Dermis blood vessel endothelial cell (primary cell): ENCODE measurements at places on chromosomes 12 and 14. TPM values are rescaled to one million over a fixed set of nuclear protein-coding genes. Genes with fewer than 3 reads are reported as not detected.
A peak's percentile ranks its signal among the peaks of the same experiment; 100 is the strongest.

DNA sequence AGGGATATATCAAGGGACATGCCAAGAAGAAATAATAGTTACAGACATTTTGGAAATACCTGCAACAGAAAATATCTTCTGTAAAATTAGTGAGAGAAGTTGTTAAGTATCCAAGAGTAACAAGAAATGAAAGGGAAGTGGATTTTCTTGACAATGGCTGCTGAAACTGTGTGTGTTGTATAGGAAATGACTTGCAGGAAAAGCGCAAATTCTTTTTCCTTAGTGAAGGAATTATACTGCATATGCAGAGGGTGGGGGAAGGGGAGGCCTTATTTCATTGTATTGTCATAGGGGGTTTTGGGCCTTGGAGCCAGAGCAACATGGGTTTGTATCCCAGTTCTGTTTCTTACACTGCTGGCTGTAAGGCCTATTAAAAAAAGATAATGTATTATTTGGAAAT, 84.4 kb upstream of the DDHD1 start:
- DNase-seq, result peak; percentile 92

DNA sequence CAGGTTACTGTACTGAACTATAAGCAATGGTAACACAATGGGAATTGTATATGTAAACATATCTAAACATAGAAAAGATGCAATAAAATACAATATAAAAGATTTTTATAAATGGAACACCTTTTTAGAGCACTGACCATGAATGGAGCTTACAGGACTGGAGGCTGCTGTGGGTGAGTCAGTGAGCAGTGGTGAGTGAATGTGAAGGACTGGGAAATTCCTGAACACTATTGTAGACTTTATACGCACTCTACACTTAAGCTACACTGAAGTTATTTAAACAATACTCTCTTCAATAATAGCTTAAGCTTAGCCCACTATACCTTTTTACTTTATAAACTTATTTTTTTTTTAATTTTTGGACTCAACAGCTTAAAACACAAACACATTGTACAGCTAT, 313.5 kb downstream of the KCNC2 start:
- DNase-seq, result no peak

- DNase-seq, result no peak
Observed at GRCh38 chr14:103728721-103729120, 13.1 kb downstream of the ZFYVE21 start.

GRCh38 chr12:104656921-104657320, 200.2 kb downstream of the CHST11 start:
- no peak for DNase-seq

DNA sequence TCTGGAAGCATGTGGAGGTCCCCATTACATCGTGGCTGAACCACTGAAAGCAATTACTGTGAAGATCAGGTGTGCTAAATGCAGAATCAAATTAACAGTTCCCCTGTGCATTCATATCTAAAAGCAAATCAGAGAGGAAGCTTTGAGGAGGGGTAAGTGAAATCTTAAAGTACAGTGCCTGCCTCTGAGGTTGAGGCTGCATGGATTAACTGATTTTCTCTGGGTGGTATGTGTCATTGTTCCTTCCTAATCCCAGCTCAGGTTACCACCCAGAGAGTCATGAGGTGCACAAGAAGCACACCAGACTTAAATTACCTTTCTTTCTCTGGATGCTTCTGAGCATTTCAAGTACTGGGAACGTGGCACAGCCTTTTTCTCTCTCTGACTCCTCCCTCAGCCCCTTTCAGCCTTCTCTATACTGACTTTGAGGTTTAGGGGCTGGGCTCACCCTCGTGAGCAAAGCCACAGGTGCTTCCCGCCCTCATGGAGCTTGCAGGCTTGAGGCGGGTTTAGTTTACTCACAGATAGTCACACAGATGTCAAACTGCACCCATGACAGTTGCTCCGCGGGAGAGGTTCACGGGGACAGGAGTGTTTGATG, 237.6 kb upstream of the CRY1 start:
- DNase-seq, result no peak

- no peak for DNase-seq
Observed at GRCh38 chr12:41962171-41962572, 182.5 kb downstream of the GXYLT1 start.

DNA sequence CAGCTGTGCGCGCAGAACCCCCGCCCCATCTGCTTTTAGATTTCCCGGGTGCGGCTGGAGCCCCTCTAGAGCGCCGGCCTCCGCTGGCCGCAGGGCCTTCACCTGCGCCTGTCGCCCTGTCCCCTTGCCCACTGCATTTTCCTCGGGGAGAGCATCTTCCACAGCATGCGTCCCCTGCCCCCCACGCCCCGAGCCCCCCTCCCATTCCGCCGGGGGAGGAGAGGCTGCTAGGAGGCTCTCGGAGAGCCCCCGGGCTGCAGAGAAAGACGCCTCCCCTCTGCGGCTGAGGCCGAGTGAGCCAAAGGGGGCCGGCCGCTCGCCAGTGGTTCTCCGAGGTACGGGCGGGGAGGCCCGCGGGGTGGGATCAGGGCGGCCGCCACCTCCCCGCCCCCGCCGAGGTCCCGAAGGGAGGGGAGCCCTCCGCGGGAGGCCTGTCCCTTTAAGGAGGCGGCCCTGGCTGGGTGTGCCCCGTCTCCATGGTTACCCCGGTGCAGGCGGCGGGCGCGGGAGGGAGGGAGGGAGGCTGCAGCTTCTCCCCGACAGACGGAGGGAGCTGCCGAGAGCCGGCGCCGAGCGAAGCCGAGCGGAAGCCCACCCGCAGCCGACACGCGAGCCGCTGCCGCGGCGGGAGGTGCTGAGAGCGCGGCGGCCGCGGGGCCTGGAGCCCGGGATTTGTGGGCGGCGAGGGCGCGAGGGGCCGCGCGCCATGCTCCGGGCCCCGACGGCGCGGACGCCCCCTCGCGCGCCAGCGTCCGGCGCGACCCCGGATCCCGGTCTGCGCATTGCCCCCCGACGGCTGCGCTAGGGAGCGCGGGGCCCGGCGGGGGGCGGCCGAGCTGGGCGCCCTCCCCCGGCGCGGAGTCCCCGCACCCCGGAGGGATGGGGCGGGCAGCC, at the start of gene KCNH3:
Gene KCNH3, plus strand, starts transcription at position 521 of the 894 bp plus-strand sequence. CDS start 387 bp downstream, outside the sequence.
- DNase-seq, result peak; percentile 45

- no peak for DNase-seq
Observed at GRCh38 chr12:110776410-110776809, 33.7 kb upstream of the PPP1CC start.

DNA sequence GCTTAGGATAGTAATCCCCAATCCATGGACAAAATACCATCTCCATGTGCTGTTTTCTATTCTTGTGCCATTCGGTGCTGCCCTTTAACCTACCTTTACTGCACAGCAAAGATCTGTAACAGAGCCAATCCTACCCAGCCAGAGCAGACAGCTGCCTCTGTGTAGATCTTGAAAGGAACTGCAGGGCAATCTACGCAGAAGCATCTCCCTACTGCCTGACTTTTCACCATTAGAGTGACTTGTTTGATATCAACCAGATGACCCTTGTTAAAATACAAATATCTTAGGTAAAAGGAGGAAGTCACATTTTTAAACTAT, 33.9 kb upstream of the PPM1A start:
- no peak for DNase-seq

DNA sequence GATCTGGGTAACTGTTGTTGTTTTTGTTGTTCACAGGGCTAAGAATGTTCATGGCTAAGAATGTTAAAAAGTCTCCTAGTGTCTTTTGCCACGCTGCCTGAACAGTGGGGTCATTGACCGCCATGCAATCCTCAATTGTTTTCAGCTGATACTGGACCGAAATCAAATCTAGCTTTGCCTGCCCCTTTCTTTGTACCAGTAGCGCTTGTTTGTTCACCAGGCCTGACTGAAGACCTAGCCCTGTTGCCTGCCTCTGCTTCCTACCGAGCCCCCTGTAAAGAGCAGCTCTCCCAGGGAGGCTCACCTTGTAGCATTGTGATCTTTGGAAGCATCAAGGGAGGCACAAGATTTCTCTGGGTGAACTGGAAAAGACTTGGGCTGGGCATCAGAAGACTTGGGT, 6.7 kb downstream of the PSEN1 start:
- DNase-seq, result no peak

- peak; percentile 84 for DNase-seq
Observed at GRCh38 chr12:32332446-32332845, 66.9 kb upstream of the FGD4 start.

DNA sequence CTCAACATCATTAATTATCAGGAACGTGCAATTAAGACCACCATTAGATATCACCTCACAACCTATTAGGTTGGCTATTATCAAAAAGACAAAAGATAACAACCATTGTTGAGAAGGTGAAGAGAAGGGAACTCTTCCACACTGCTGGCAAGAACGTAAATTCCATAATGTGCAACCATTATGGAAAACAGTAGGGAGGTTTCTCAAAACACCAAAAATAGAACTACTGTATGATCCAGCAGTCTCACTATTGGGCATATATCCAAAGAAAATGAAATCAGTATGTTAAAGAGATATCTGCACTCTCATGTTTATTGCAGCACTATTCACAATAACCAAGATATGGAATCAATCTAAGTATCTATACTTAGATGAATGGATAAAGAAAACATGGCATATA, 51.6 kb upstream of the OR4E1 start:
- DNase-seq, result no peak

- DNase-seq, result no peak
Observed at GRCh38 chr12:127548123-127548553, 718.8 kb upstream of the TMEM132C start.

DNA sequence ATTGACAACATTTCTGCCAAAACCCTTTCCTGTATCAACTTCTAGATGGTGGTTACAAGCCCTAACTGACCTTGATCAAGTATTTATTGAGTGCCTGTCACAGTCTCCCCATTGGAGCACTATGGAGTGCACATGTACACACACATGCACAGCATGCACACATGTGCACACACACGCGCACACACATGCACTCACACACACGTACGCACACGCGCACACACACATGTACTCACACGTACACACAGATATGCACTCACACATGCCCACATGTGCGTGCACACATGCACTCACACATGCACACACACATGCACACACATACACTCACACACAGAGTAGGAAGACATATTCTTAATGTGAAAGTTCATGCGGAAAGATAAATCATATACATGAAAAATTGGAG, 43.7 kb downstream of the MYRFL start:
- no peak for DNase-seq

DNA sequence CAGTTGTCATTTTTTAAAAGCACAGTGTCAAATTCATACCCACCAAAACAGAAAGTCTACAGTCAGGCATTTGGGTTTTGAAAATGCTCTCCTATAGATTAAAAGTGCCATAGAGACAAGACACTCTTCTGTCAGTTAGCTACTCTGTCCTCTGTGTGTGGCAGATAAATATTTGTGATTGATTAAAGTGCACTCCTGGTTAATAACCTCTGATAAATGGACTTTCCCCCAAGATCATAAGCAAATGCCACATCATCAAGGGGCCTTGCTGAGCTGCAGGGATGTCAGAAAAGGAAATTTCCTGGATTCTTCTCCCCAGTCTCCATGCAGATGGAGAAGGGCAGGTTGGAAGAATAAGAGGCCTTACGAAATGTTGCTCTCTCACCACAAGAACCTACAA, 1329.5 kb upstream of the TMEM132C start:
- no peak for DNase-seq

DNA sequence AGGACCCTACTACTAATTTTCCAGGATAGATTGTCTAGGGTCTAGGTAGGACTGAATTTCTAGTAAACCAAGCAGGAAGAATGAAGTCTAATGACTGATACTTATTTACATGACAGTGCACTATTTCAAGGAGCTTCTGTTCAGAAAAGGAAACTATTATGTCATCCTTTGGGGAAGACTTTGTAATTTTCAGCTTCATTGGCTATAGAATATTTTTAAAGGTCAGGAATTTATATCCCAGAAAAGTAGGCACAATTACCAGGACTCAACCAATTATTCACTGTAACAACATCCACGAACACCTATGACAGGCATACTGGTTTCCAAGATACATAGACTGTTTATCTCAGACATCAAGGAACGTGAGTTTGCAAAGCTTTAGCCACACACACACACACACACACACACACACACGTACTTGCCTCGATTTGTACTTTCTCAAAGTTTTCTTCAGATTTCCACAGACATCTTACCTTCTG, 23.2 kb downstream of the OR6S1 start:
- DNase-seq, result no peak

DNA sequence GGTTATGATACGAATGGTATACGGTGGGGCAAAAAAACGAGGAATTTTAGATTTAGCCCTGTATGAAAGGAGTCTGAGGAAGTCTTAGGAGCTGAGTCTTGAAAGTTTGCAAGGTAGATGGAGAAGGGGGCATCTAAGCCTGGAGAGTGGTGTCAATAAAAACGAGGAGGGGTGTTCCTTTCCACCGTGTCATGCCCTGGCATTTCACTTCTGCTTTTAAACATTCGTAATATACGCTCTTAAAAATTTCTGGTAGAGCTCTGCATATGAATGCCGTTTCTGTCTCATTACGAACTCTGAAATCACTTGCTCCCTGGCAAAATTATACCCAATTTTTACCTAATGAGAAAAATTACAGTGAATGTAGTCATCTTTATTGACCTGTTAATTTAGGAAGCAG, 170.2 kb downstream of the ERC1 start:
- no peak for DNase-seq

DNA sequence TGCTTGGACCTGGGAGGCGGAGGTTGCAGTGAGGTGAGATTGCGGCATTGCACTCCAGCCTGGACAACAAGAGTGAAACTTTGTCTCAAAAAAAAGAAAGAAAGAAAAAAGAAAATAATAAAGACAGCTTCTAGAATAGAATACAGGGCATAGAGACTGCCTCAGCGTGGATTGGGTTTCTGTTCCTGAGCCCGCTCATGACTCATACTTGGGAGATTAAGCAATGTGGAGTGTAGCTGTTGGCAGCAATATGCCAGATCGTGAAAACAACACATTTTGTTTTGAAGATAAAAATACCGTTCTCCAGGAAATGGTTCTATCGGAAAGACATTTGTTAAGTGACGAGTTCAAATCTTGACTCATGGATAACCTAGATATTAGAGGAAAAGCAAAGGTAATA, 67.2 kb downstream of the GLT1D1 start:
- no peak for DNase-seq

GRCh38 chr12:11513288-11513687, 117.9 kb upstream of the PRB2 start:
- DNase-seq, result peak; percentile 40

- peak; percentile 82 for DNase-seq
Observed at GRCh38 chr14:53924753-53925152, 31.9 kb downstream of the BMP4 start.

GRCh38 chr12:51311389-51311788, 12.6 kb downstream of the BIN2 start:
- DNase-seq, result no peak

- no peak for DNase-seq
Observed at GRCh38 chr12:100824476-100824875, 29.9 kb downstream of the ANO4 start.

GRCh38 chr12:87704374-87704773, 324.8 kb downstream of the C12orf50 start:
- no peak for DNase-seq

The DIP2B gene
- 44.1 and 44.6 TPM in 2 replicates for total RNA-seq

The IQSEC3 gene
- total RNA-seq, result under 0.01 and 0.05 TPM in 2 replicates

The ACVRL1 gene
- total RNA-seq, result 680 and 721 TPM in 2 replicates

The GLS2 gene
- total RNA-seq, result 0.28 and 0.51 TPM in 2 replicates

The POTEM gene
- total RNA-seq, result not detected in 2 replicates

The SNRPF gene
- 14.5 and 15.4 TPM in 2 replicates for total RNA-seq

The SPX gene
- total RNA-seq, result 0.05 and 0.51 TPM in 2 replicates

The CLEC4D gene
- not detected in 2 replicates for total RNA-seq

The MMAB gene
- total RNA-seq, result 14.0 and 26.9 TPM in 2 replicates

The KLRC1 gene
- total RNA-seq, result not detected in 2 replicates

The PTGER2 gene
- 0.14 and 0.34 TPM in 2 replicates for total RNA-seq

The GPRC5A gene
- 3.2 and 10.7 TPM in 2 replicates for total RNA-seq

The SERPINA9 gene
- not detected in 2 replicates for total RNA-seq

The COCH gene
- 1.2 and 1.9 TPM in 2 replicates for total RNA-seq

The LRIG3 gene
- total RNA-seq, result 28.9 and 39.8 TPM in 2 replicates

The CCDC177 gene
- not detected in 2 replicates for total RNA-seq
